SK-MEL-5 (cell line): ENCODE measurements at places on chromosomes 7 and 10.

DNA sequence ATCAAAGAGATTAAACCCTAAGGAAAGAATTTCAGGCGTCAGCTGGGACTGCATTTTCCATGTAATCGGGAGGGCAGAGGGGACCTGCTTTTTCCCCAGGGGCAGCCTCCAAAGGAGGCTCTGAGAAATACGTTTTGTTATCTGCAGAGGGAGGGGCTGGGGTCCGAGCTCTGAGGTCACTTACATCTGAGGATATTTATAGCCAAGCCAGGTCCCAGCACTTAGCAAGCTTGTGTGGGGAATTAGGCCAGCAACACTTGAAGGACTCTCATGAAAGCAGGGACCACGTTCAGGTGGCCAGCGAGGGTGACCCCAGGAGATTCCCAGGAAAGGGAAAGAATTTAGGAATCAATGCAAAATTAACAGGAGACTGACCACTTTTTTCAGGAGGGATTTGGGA lies 20.6 kb upstream of the GDI2 start:
- no peak for DNase-seq

GRCh38 chr10:6171881-6172695 lies 30.6 kb upstream of the PFKFB3 start:
- no peak for DNase-seq

GRCh38 chr7:102415685-102416225 lies 17.6 kb upstream of the ORAI2 start:
- no peak for DNase-seq

GRCh38 chr10:97230146-97230545 lies 44.4 kb upstream of the SLIT1 start:
- DNase-seq: peak; percentile 28

DNA sequence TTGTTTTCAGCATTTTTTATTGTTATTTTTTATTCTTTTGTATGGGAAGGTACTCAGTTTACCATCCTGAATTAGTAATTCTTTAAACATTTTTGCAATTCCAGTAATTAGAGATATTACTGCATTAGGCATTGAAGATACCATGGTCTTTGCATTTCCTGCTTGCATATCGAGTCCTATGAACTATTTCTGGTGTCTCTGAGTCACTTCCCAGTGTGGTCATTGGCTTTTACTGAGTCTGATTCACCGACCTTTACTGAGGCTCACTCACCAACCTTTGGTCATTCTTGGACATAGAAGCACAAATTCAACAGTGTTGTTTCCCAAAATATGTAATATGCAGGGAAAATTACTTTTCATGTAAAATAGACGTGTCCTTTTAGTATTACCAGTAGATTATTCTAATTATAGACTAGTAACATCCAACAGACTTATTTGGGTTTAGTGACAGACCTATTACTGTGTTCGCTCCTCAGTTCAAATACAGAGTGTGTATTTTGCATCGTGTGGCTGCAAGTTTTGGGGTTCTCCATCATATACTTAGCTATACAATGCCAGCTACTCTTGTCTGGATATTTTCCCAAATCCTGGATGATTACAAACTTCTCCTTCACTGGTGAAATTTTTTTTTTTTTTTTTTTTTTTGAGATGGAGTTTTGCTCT lies 180.7 kb upstream of the PRSS1 start:
- DNase-seq: peak; percentile 40

DNA sequence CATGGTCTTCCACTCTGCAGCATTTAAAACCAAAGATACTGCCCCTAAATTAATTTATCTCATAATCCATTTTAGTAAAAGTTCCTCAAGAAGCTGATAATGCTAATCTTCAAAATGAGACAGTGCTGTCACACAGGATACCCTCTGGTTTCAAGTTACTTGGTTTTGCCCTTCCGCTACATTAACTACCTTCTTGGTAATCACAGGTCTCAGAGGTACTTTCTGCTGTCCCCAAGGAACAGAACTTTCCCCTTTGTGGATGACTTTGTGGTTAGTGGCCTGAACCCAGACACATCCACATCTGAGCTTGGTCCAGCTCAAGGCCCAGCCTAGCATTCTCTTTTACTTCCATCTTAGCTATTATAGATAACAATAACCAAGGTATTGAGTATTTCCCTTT lies 88.8 kb upstream of the TMEM26 start:
- DNase-seq: no peak

- no peak for DNase-seq
These were observed 88.3 kb upstream of the AGK start for GRCh38 chr7:141462958-141463357.

GRCh38 chr10:3574451-3574850 lies 210.6 kb downstream of the KLF6 start:
- DNase-seq: no peak

- no peak for DNase-seq
These were observed 435.2 kb downstream of the PLXNA4 start for GRCh38 chr7:132141109-132141508.

DNA sequence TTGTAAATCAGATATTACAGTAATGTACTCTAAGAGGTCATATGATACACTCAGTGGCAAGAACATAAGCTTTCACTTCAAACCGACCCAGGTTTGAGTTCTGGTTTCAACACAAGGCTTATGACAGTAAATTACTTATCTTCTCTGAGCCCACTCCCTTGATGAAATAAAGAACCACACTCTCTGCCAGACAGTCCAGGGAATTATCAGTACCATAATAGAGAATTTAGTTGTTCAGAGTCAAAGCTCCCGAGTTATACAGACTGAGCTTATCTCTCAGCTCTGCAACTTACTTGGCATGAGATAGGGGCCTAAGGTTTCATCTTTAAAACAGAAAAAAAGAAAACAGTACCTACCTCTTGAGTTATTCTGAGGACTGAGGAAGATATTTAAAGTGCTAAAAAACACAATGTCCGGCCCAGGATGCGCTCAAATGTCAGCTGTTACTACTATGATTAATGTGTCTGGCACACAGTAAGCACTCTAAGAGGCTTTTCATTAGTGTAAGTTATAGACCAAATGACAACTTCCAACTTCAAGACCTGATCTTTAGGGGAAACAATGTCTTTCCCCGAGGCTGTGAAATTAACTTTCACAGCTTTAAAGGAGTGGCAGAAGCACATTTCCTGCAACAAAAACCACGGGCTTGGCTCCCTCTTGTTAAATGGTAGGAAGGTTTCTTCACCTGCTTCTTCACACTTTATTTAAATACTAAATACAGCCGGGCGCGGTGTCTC lies 38.1 kb downstream of the UBE2H start:
- DNase-seq: peak; percentile 89

DNA sequence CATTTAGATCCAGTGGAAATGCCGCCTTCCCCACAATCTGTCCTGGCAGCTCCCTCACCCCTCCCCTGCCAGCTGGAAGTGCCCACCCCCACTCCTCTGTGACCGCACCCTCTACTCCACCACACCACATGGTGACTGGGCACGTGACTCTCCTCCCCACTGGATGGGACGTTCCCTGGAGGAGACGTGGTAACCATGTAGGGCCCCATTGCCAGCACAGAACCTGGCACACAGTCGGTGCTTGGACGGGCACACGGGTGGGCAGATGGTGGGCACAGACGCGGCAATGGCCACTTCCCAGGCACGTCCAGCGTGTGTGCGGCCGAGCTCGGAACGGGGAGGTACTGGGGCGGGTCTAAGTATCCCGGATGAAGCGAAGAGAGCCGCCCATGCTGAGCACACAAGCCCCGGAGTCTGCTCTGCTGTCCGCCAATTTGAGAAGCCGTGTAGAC lies 245.6 kb downstream of the MAD1L1 start:
- no peak for DNase-seq

DNA sequence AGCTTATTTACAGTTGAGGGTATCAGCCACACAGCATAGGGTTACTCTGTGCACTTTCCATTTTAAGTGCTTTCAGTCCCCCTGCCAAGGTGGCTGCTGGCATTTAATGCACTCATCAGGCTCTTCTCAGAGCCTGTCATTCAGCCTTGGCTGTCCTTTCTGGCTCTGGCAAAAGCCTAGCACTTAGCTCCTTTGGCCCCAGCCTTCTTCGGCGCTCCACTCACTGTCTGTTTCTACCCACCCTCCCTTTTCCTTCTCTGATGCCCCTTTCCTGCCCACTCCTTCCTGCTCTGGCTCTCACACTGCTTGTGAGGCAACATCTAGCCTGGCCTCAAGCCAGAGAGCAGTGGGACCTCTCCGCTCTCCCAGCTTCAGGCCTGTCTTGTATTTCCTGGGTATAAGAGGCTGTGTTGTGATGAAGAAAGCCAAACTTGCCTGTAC lies 60.2 kb downstream of the WIPF3 start:
- peak; percentile 25 for DNase-seq

- no peak for DNase-seq
These were observed 128.4 kb downstream of the NRBF2 start for GRCh38 chr10:63261496-63261895.

GRCh38 chr10:109062371-109062770 lies 860.9 kb downstream of the XPNPEP1 start:
- no peak for DNase-seq

DNA sequence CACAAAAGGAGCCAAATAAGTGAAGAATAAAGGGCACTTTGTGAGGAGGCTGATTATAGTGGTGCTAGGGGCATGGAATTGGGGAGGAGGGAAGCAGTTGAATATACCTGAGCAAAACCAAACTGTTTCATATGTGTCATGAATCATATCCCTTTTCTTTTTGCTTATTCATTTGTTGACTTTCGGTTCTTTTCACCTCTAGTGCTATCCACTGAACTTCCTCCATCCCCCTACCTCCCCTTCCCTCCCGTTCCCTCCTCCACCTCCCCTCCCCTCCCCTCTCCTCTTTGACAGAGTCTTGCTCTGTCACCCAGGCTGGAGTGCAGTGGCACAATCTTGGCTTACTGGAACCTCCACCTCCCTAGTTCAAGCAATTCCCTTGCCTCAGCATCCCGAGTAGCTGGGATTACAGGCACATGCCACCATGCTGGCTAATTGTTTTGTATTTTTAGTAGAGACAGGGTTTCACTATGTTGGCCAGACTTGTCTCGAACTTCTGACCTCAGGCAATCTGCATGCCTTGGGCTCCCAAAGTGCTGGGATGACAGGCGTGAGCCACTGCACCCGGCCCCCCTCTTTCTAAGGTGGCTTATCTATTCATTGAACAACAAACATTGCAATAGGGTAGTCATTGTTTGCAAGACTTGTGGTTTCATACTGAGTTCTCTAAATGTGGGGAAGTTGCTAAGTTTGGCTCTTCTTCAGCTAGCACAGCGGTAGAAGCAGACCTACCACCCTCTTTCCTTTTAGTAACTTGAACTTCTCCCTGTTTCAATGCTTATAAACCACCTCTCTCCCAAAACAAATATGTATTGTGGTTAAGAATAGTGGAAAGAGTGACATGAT lies 150.4 kb upstream of the PRPS1L1 start:
- peak; percentile 33 for DNase-seq

- no peak for DNase-seq
These were observed 58.1 kb downstream of the INSIG1 start for GRCh38 chr7:155355745-155356144.

- DNase-seq: no peak
These were observed 204.2 kb upstream of the PRPS1L1 start for GRCh38 chr7:18231854-18232253.

DNA sequence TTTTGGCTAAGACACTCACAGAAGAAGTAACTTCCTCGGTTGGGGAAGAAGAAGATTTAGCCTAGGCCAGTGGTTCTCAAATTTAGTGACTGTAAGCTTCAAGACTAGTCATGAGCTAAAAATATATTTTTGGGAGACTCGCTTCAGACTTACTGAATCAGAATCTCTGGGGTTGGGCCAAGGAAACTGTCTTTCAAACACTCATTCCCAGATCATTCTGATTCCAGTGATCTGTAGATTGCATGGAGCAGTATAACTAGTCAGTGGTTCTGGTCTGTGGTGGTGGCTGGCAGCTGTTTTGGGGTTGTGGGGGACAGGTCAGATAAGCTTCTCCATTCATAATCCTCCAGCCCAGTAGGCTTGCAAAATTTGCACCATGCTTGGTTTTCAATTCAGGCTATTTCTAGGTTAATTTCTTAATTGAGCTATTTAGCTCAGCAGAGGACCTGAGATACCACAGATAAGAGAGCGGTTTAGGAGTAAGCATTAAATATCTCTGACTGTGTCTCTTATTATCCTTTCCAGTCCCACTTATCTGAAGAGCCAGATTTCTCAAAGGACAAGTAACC lies 3.8 kb upstream of the KAT6B start:
- no peak for DNase-seq

- DNase-seq: no peak
These were observed 42.7 kb downstream of the HTRA1 start for GRCh38 chr10:122503886-122504609.

DNA sequence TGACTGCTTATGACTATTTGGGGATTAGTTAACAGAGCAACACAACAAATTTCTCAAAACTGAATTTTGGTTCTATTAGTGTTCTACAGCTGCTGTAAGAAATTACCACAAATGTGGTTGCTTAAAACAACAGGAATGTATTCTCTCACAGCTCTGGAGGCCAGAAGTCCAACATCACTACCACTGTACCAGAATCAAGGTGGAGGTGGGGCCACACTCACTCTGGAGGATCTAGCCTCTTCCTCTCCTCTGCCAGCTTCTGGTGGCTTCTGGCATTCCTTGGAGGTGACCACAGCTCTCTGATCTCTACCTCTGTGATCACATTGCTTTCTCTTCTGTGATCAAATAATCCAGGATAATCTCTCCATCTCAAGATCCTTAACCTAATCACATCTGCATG lies 194.7 kb upstream of the BMPER start:
- no peak for DNase-seq

DNA sequence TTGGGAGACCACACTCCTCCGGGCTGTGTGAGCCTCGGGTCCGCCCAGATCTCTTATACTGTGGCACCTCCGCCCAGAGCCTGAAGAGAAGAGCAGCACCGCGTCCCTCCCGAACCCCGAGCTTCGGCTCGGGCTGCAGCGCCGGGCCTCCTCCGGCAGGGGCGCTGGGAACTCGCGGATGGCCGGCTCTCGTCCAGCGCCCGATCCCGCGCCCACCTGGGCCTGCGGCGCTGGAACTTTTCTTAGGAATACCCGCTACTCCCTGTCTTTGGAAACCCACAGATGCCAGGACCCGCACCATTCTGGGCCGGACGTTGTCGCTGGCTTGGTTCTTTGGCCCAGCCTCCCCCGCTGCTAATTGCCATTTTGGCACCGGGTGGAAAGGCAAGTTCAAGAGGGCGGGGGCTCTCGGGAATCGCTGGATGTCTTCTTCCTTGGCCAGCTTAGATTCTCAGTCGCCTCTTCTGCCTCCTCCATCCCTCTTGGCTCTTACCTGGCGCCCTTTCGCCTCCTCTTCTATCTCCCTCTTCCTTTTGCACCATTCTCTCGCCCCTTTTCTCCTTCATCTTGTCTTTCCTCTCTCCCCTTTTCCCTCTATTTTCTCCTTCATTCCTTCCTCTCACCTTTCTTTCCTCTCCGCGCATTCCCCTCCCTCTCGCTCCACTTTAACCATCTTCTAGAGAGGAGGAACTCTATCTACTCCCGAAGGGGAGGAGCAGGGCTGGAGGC lies 2.1 kb upstream of the SORCS3 start:
- peak; percentile 27 for DNase-seq

- no peak for DNase-seq
These were observed 64.6 kb downstream of the WDR37 start for GRCh38 chr10:1120801-1121211.

DNA sequence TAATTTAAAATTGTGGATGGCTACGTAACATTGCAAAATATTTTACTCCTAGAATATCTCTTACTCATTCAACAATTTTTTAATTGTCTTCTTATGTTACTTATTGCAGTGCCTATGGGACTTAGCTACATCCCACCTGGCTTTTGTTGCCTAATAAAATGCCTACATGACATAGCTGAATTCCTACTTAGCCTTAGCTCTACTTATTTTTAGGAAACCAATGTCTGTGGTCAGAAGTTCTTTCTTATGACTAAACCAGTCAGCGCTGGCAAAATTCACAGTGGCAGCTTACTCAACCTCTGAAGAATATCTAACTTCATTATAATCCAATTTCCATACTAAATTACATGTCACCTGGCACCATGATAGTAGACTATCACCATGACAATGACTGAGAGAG lies 1612.4 kb upstream of the LRRTM3 start:
- no peak for DNase-seq
